ENCODE measurements at places on chromosomes 7 and 10.

DNA sequence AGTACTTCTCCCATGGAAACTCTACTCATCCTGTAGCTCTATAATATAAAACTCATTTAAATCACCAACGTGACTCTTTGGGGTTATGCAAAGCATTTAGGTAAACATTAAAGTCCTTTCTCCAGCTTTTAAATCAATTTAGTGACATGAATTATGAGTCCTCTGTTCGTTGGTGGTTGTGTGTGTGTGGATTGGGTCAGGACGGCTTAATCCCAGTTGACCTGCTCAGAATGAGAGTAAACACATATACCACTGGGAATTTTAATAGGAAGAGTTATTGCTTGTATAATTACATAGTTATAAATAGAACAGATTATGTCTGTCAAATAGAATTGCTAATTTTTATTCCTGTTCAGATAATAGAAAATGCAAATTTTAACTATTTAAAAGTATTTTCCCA is 30.7 kb upstream of the ADCY1 start:
- no peak for DNase-seq

GRCh38 chr10:132133005-132133404 is 53.7 kb upstream of the DPYSL4 start:
- DNase-seq = no peak

- peak; percentile 59 for DNase-seq
Observed at GRCh38 chr10:30671026-30671616, 41.6 kb upstream of the LYZL2 start.

DNA sequence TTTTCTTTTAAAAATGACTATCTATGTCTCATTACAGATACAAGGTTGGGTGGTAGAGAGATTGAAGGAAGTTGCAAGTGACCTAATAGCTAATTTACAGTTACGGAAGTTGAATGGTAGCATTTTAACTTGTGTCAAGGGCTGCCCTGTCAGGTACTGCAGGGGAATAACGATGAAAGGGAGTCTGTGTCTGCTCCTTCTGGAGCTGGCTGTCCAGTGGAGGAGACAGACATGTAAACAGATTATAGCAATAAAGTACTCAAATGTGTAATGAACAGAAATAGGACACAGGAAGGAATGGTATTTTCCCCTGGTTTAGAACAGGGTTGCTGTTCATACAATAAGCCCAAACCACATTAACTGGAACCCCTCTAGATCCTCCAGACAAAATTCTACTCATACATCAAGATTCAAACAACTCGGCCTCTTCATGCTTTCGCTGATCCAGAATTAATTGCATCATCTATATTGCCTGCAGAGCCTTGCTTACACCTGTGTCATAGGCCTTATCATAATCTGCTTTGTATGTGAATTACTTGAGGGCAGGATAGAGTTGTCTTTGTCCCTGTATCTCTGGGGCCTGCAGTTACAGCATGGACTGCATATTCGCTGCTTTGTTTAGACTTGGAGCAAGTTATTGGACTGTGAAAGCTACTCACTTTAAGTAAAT is 42.8 kb downstream of the AUTS2 start:
- no peak for DNase-seq

DNA sequence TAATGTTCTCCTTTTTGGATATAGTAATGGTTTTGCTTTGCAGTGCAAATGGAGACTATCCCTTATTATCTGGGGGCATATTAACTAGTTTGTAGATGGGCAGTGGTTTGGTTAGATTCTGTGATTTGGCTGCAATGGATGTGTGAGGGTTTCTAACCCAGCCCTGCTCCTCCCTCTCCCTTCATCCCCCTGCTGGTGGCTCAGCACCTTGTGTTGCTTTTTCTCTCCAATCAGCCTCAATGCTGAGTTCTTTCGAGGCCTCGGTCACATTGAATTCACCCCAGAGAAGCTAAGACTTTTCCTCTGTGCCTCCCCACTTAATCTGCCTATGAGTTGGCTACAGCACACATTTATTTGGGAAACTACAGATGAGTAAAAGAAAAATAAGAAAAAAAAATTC is 120.0 kb downstream of the MALRD1 start:
- no peak for DNase-seq

GRCh38 chr10:12730809-12731519 is 270.5 kb downstream of the CCDC3 start:
- DNase-seq = peak; percentile 29

GRCh38 chr10:125797994-125798662 is 22.5 kb upstream of the MMP21 start:
- no peak for DNase-seq

DNA sequence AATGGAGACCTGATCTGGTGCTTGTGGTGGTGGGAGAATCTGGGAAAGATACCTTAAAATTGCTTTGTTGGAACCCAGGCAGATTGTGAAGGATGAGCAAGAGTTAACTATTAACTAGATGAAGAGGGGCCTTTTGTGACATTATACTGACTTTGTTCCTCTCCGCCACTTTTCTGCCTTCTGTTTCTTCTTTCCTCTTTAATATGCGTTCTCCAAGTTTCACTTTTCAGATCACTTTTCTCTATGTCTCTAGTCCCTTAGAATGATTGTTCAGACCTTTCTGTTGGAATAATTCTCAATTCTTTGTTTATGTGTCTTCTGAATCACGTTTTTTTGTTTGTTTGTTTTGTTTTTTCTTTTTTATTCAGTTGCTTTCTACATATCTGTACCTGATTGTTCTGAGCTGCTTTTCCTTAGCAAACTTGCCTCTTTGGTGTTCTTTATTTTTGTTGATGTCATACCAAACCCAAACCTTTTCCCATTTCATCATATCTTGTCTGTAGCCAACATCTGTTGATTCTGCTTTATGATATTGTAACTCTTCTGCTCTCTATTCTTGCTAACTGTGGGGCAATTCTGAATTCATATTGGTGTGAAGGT is 2.8 kb downstream of the BMPR1A start:
- no peak for DNase-seq

DNA sequence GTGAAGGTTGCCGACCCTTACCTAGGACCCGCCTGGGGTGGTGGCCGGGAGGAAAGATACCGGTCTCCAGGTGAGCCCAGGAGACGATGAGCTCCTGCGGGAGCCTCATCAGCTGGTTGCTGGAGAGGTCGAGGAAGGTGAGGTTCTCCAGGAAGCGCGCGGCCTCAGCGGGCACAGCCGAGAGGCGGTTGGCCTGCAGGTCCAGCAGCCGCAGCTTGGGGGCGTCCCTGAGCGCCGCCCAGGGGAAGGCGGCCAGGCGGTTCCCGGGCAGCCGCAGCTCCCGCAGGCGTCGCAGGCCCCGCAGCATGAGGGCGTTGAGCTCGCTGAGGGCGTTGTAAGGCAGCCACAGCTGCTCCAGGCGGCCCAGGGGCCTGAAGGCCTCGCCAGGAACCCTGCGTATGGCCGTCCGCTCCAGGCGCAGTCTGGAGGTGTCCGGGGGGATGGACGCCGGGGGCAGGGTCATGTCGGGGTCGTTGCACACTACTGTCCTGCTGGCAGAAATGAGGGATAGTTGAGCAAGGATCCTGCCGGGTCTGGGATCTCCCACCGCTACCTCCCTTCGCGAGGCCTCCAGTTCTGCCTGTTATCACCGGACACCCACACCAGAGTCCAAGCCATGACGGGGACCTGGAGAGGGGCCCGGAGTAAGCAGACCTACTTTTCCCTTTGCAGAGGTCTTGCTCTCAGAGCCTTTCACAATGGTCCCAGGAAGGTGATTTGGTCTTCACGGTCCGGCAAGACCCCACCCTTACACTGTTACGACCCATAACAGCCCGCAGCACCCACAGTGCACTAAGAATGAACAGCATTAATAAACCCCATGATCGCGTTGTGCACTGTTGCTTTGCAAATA is 3.9 kb downstream of the LRIT1 start:
- DNase-seq = no peak

Data from AG09319 (cell line).